SK-N-DZ (cell line): ENCODE measurements at places on chromosomes 7 and 10.

DNA sequence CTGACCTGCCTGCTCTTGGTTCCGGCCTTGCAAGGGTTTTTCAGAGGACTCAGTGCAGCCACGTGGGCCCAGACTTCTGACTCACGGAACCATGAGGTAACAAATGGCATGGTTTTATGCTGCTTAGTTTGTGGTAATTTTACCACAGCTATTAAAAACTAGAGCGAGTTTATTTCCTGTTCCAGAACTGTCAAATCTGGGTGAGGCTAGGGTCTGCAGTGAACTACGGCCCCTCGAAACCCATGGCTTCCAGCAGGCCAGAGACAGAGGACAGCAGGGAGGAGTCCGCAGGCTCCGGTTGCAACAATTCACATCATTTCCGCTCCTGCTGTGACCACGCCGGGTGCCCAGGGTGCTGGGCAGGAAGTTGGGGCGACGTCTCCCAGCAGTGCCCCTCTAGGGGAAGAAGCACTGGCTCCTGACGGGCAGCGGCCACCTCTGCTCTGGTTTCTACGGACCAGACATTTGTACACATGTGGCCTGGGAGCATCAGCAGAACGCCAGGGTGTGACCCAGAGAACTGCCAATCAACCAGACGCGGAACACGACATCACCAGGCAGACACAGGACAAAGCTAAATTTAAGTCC lies 74.8 kb downstream of the ADARB2 start:
- no peak for DNase-seq

GRCh38 chr7:144454256-144455039 lies 51.0 kb upstream of the NOBOX start:
- DNase-seq = no peak

DNA sequence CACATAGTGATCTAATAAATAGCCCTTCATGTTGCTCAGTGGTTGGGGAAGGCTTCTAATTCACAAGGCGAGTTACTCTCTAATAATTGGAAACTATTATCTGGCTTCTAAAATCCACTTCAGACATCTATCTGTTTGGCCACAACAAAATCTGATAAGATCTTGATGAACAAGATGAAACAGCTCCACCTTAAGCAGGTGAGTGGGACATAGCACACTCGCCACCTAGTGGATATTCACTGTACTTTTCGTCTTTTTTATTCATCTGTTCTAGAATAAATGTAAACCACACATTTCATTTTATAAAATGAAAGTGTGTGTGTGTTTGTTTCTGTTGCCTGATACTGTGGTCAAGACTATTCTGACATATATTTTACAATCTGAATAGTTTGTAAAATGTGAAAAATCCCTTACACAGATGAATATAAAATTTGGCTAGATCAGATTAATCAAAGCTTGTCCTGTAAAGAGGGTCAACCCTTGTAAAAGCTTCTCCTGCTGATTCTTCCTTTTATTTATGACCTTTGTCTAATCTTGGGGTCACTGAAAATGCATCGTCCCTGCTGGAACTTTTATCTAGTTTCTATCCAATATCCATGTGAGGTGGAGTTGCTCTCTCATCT lies 26.5 kb upstream of the CNTNAP2 start:
- peak; percentile 60 for DNase-seq

DNA sequence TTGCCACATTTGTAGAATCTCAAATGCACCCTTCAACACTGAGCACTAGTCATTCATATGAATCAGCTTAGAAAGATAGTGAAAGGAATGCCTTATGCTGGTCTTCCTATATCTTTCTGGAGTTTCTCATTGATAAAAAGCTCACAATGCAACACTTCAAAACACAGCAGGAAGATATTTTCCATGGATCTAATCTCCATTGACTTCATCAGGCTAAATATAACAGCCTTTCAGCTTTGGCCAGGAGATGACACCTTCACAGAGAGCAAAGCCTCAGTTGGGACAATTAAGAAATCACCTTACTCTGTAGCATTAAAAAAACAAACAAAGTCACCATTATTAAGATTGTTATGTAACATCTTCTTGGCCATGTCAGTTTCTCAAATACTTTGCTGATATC lies 6.7 kb downstream of the NRP1 start:
- no peak for DNase-seq

DNA sequence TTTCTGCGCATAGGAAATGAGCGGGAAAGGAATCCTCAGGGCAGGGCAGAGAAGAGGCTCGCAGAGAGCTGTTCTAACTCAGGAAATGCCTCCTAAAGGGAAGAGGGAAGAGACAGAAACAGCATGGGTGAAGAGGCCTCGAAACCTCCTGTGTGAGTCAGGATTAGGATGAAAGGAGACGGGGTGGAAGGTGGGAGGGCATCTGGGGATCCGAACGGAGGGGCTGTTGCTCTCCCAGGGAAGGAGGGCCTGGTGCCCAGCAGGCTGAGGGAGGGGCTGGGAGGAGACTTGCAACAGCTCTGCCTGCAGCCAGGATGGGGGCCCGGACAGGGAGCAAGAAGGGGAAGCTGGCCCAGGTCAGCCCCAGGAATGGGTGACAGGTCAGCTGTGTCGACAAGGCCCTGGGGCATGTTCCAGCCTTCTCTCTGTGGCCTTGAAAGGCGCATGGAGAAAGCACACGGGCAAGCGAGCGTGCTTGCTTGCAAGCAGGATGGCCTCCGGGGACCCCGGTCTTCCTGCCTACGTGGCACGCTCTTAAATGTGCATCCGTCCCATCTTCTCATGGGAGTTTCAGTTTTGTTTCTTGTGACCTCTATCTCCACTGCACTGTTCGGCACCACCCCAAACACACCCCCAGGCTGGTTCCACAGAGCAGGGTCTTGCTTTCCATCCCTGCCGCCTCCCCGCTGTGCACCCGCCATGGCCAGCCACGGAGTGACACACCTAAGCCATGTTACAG lies 63.5 kb downstream of the HIPK2 start:
- DNase-seq = no peak

GRCh38 chr7:123673752-123674398 lies 18.2 kb downstream of the LMOD2 start:
- no peak for DNase-seq

DNA sequence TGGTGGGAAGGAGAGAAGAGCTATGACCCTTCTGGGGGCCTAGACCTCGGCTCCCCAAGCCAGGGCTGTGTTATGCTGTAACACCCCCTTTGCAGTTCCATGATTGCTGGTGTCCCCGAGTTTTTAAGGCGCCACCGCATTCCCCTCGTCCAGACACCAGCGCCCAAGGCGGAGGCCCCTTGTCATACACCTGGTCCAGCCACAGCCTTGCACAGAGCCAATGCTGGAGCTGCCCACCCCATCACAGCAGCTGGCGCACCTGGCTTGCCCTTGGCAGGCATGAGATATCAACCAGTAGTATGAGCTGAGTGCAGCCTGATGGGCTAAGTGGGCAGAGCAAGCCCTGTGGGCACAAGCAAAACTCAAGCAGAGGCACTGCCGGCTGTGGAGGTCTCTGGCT lies 209.4 kb downstream of the SORCS1 start:
- DNase-seq = no peak

DNA sequence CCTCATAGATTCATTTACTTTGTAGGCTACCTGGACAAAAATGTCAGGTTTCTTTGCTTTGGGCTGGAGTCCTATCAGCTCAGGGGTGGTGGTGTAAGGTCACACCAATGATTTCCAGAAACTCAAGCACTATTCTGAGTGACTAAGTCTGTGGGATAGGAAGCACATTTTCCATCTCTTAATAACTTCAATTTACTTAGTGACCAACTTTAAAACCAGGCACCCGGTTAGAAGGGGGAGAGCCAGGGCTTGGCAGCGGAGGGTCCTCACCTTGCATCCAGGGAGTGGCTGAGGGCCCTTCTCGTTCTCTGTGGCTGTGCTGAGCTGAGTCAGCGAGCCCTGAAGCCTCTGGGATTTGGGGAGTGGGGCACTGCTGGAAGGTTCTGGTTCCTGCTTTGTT lies 6.7 kb downstream of the CHST3 start:
- DNase-seq = no peak

GRCh38 chr10:35781643-35782035 lies 139.5 kb upstream of the FZD8 start:
- no peak for DNase-seq

GRCh38 chr10:93087846-93088245 lies 14.2 kb downstream of the CYP26A1 start:
- DNase-seq = no peak

GRCh38 chr7:45187946-45188411 lies 30.4 kb downstream of the RAMP3 start:
- no peak for DNase-seq

DNA sequence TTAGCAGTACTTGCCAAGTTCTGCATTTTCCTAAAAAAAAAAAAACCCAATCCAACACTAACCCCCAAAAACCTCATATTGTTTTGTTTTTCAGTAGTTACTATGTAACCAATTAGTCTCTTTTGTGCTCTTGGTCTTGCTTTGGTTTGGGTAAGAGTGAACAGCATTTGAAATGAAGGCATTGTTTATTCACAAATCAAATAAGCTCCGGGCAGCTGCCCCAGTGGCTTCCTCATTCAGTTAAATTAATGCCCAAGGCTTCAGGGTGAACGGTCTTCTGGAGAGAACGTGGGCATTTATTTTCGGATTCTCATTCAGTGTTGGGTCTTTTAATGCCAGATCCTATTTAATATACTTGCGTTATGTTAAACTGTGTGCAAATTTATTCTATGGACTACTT lies 108.7 kb downstream of the GFRA1 start:
- no peak for DNase-seq

DNA sequence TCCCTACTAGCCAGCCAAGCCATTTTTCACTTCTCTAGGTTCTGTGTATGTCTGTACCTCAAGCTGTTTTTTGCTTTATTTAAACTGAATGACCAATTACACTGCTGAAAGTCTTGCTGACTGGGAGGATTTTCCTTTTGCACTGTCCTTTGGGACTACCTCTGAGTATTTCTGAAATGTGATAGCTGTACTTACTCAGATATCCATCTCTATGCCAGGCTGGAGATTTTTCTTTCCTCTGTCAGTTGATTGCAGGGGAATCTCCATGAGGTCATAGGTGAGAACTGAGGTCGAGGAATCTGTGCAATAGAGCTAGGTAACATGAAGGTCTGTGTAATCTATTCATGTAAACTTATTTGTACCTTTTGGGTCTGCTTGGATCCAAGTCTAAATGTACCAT lies 38.9 kb upstream of the ANKRD1 start:
- no peak for DNase-seq

GRCh38 chr10:32350811-32351350 lies 3.9 kb upstream of the EPC1 start:
- no peak for DNase-seq

DNA sequence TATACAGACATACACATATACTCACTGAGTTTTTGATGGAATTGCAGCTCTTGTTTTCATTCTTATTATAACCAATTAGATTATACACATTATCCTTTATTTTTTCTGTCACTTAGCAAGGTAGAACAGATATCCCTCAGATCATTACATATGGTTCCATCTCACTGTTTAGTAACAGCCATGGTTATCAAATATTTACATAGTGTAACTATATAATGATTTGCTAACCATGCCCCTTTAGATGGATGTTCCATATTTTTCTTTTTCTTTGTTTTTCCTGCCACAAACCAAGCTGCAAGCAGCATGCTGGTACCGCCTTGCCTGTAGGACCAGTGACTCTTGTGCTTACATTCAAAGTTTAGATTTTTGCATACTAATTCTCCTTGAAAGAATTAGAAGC lies 163.4 kb upstream of the NFE2L3 start:
- DNase-seq = no peak

GRCh38 chr10:75407713-75408508 lies 6.3 kb upstream of the ZNF503 start:
- no peak for DNase-seq

- DNase-seq = no peak
Observed at GRCh38 chr7:113622796-113623195, 296.0 kb downstream of the PPP1R3A start.
